ENCODE measurements at places on chromosomes 3 and 15.

GRCh38 chr3:38404286-38404685 lies 49.4 kb upstream of the ACVR2B start:
- DNase-seq, result no peak

DNA sequence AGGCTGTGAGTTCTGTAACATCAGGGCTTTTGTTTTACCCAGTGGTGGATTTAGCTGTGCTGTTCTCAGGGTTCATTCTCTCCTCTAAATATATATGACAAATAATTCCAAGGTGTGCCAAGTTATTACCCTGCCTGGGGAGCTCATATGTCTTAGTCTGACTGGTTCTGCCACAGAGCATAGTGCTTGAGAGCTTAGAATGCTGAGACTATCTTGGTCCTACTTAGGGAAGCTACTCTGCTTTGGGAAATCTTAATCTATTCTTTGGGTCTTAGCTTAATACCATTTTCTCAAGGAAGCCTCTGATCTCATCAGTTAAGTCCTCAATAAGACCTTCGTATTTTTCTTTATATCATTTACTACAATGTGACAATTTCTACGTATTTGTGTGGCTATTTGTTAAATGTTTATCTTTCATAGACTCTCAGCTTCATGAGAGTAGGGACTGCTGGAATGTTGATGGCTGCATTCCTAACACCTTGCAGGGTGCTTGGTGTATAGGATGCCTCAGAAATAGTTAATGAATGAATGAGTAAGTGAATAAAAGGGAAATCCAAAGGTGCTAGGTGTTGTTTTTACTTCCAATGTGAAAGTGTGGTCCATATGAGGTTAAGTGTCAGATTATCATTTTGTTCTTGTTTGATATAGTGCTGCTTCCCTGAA lies 1.8 kb downstream of the OTOL1 start:
- no peak for DNase-seq

DNA sequence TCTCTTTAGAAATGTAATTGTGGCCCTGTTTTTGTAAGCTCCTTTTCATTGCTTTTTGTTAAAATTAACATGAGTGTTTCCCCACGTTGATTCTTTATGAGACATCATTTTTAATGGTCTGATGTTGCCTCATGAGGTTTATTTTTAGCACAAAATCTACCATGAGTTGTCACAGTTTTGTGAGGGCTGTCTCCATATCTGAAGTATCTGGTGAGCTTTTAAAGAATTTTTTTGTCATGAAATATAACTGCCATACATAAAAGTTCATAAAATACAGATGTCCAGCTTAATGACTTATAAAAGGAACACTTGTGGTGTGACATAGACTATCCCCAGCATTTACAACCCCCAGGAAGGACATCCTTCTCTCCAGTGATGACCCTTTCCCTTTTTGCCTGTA lies 34.3 kb upstream of the CEMIP start:
- DNase-seq, result no peak

DNA sequence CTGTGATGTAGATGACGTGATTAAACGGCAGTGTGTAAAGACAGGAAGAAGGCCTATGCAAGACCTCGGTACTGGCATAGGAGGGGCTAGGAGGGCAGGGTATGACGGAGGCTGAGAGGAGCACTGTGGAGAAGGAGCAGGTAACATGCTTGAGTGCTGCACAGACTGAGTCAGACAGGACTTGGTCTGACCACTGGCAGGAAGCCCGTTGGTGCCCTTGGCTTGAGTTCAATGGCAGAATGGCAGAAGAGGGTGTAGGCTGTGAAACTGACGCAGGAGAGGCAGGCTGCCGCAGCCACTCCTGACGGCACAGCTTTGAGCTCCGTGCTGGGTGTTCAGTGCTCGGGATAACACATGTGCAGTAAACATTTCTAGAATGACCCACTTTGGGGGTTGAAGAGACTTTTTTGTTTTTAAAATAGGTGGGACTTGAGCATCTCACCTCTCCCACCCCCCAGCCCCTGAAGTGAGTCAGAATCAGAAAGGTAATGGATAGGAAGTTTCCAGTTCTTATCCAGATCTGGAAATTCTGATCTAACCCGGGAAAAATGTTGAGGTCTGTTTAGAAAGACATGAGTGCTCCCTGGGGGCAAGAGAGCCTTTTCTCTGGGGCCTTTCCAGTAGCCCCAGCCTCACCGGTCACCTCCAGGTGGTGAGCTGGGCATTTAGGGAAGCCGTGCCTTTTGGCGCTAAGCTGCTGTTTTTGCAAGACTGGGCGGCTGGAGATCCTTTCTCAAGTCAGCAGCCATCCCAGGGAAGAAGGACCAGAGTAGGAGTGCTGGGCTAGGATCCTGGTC lies 126.4 kb downstream of the RPLP1 start:
- no peak for DNase-seq

DNA sequence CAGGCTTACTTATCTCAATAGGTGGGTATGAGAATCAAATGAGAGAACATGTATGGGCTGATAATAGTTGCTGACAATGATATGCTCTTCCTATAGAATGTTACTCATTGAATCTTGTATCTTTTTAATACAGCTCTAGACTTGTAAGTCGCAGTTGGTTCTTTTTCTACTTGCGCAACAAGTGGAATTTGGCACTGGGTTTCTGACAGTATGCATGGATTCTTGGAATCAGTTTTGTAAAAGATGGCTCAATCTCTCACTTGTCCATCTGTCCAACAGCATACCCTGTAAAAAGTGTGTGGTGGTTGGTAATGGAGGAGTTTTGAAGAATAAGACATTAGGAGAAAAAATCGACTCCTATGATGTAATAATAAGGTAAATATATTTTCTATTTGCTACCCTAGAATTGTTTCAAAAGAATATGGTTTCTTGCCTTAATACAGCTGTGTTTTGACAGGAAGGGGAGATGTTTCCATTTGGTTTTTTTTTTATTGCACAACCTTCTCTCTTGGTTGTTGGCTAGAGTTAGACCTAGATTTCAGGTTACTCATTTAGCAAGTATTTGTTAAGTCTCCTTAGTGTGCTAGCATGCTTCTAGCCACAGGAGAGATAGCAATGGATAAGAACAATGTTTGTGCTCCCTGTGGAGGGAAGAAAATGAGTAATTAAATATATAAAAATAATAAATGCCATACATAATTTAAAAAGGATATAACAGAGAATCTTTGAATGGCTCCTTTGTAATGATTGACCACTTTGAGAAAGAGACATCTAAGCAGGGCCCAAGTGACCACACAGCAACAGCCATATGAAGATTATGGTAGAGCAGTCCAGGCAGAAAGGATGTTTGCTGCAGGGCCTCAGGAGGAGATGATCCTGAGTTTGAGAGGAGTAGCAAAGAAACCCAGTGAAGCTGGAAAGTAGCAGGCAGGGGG lies 21.8 kb downstream of the ST3GAL6 start:
- no peak for DNase-seq

DNA sequence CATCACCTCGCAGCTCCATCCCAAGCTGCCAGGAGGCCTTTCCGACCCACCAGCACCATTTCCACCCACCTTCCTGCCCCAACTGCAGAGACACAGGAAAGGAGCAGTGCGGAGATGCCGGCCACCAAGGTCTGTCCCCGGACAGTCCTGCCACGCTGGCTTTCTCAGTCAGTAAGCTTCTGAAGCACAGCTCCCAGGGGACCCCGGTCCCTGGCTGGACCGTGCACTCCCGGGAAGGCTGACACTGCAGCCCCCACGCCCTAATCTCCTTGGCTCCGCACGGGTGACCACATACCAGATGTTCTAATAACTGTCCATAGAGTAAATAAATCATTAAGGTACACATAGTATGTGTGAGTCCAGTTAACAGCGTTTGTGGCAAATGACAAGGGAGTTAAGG lies 73.5 kb downstream of the VGLL4 start:
- no peak for DNase-seq

GRCh38 chr3:158167737-158168557 lies 58.1 kb downstream of the RSRC1 start:
- no peak for DNase-seq

- no peak for DNase-seq
Measured at GRCh38 chr15:31374489-31374888, 47.9 kb downstream of the KLF13 start.

GRCh38 chr15:24054547-24055245 lies 367.6 kb upstream of the NDN start:
- no peak for DNase-seq

- DNase-seq, result no peak
Measured at GRCh38 chr3:45646051-45646585, 43.1 kb upstream of the SACM1L start.

GRCh38 chr3:94778289-94778688 lies 715.4 kb downstream of the NSUN3 start:
- DNase-seq, result no peak

DNA sequence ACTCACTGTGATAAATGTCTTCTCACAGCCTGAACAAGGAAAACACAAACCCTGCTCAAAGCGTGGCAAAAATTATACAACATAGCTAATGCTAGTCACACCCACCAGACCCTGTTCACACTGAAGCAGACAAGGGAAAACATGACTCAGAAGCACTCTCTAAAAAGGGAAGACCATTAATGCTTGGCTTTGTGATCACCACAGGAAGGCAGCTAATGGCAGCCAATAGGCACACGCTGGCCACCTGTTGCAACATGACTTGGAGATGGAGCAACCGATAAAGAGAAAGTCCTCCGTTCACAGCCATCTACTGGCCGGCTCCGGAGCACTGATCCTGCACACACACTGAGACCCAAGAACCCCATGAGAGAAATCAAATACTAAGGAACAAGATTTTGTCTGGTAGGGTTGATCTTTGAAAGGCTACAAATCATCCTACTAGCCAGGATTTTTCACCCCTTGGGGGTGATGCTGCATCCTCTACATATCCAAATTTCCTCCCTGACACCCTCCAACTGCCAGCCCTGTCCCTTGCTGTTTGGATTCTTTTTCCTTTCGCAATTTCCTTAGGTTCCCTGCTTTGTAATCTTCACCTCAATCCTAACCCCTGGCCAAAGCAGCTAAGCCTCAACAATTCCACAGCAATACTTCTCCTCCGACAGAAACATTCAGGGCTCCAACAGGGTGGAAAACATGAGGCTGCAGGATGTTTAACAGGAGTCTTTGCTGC lies 3.2 kb downstream of the ZXDC start:
- DNase-seq, result no peak

DNA sequence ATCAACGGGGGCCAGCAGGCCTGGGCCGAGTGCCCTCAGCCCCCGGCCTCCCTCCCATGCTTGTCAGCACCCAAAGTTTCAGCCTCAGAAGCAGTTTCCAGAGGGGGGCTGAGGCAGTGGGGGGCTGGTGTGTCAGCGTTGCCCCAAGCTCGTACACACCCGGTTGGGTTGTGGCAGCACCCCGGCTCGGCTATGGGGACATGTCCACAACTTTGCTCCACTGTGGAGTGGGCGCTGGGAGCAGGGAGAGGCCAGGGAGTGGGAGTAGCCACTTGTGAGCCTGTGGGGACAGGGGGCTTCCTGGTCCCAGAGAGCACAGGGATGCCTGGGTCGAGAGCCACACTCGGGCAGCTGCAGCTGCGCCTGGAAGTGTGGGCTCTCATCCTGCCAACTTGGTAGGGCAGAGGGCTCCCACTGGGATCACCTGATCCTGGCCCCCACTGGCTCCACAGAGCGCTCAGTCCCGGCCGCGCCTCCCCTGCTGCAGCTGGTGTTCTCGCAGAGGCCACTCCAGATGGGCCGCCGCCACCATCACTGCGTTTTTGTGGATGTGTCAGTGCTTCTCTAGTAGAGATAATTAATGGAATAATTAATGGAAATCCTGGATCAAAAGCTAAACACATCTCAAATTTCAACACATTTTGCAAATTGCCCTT lies 75.1 kb downstream of the NR1D2 start:
- DNase-seq, result no peak

GRCh38 chr15:90184119-90184785 lies 16.9 kb upstream of the SEMA4B start:
- peak; percentile 49 for DNase-seq

- no peak for DNase-seq
Measured at GRCh38 chr15:39554746-39555387, 26.0 kb upstream of the THBS1 start.

- no peak for DNase-seq
Measured at GRCh38 chr3:128452678-128453275, 13.9 kb downstream of the DNAJB8 start.

GRCh38 chr15:74322558-74323180 lies 44.8 kb downstream of the CYP11A1 start:
- peak; percentile 72 for DNase-seq

GRCh38 chr3:64225695-64226499 lies 631 bp upstream of the PRICKLE2 start:
- no peak for DNase-seq

- no peak for DNase-seq
Measured at GRCh38 chr3:57165641-57166040, 488 bp upstream of the IL17RD start.

- no peak for DNase-seq
Measured at GRCh38 chr3:86968244-86968932, 22.6 kb downstream of the VGLL3 start.

DNA sequence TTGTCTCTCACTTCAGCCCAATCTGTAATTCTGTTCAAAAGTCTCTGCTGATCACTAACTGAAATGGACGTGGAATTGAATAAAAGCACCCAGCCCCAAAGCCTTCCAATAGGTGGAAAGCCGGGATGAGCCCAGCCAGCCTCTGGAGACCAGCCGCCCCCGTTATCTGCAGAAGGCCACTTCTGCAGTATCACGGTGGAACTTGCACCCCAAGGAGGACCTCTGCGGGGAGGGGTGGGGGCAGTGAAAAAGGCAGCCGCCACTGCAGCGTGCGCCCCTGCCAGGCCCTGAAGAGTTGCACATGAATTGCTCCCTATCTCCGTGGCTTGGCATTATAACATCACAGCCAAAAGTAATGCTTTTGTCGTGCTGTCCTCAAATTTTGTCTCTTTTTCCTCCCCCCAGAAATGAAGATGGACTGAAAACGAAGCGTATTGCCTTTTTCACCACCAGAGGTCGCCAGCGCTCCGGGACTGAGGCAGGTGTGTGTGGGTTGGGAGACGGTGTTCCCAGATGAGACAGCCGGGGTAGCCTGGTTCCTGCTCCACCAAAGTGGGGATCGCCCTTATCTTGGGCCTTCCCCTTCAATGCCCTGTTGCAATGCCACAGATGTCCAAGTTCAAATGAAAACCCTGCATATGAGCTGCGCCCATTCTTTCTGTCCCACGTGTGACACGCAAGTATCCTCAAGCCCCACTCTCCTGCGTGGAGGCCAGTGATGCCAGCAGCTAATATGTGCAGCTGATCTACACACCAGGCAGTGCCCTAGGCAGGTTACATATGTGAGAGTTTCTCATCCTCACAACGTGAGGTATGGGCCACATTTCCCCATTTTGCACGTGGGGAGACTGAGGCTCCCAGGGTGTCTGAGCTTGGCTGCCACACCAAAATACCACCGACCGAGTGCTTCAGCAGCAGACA lies 96.0 kb downstream of the LRRK1 start:
- DNase-seq, result peak; percentile 64
